ENCODE measurements at places on chromosomes 4 and X.

- no peak for DNase-seq
Observed at GRCh38 chr4:181281451-181281850, 961.8 kb upstream of the TENM3 start.

- no peak for DNase-seq
Observed at GRCh38 chr4:6319530-6320150, 50.0 kb downstream of the WFS1 start.

GRCh38 chr4:16011173-16011572 lies 48.2 kb upstream of the FGFBP2 start:
- no peak for DNase-seq

GRCh38 chr4:40562681-40563080 lies 67.0 kb downstream of the RBM47 start:
- no peak for DNase-seq

- DNase-seq: no peak
Observed at GRCh38 chr4:180059216-180059881, 2183.9 kb upstream of the TENM3 start.

- DNase-seq: no peak
Observed at GRCh38 chr4:98113012-98113411, 30.3 kb downstream of the STPG2 start.

GRCh38 chr4:149055624-149056023 lies 613.4 kb upstream of the NR3C2 start:
- no peak for DNase-seq

All from stimulated activated CD4-positive, alpha-beta T cell treated with anti-CD3 and anti-CD28 coated beads, Interleukin-1b, Interleukin-23, amount 100 ng/mL, for 1 hour (primary cell).